ENCODE measurements at places on chromosomes 5 and 9.

GRCh38 chr9:120694559-120694958 is 19.7 kb downstream of the MEGF9 start:
- DNase-seq = no peak

- DNase-seq = no peak
Observed at GRCh38 chr9:12595400-12595799, 97.8 kb upstream of the TYRP1 start.

DNA sequence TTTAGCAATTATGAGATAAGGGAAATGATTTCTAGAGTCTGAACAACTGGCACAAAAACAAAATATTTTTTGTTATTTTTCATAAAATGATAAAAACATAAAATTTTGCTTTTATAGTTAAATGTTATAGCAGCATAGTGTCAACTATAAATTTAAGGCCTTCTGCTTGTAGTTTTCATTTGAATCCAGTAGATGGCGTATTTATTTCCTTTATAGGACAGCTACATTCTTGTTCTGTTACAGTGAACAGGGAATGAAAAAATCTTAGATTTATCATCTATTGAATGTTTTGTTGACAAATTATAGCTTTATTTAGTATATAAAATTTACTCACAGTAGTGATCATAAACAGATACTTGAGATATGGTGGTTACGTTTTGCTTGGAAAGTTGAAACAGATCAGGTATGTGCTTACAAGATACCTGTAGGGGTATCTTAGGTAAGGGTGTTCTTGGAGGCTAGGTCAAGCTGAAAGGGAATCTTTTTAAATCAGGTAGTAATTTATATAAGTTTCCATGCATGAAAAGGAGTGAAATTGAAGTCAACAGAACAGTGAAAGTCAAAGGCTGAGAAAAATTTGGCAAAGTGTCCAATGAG is 239.3 kb upstream of the GRIN3A start:
- DNase-seq = no peak

- DNase-seq = no peak
Observed at GRCh38 chr5:172956228-172956627, 3.0 kb upstream of the RPL26L1 start.

DNA sequence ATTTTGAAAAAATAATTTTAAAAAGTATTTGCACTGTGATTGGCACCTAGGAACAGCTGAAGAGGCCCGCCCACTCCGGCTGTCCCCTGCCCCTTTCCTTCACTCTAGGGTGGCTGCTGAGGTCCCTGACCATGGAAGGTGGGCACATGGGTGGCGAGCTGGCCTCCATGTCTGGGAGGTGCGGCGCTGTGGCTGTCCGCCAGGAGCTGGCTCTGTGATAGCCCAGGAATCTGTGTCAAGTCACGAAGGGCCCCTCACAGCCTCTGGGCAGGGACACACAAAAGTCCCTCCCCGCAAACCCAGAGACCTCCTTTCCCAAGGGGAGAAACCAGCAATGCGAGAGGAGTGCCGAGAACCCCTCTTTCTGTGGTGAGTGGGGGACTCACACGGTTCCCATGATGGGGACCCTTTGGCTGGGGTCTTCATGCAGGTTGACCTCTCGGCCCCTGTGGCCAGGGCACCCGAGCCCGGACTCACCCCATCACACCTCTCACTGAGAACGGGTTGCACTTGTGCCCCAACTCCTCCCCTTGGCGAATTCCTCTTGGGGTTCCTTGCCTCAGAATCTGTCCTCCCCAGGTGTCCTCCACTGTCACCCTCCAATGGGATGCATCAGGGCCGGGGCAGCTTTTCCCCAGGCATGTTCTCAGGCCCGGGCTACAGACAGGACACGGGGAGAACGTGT is 168.0 kb downstream of the GAPVD1 start:
- DNase-seq = no peak

GRCh38 chr5:38935437-38935836 is 89.6 kb downstream of the OSMR start:
- DNase-seq = no peak

- no peak for DNase-seq
Observed at GRCh38 chr5:143886096-143886495, 74.1 kb downstream of the HMHB1 start.

- no peak for DNase-seq
Observed at GRCh38 chr5:180013678-180014077, 57.9 kb downstream of the RNF130 start.

GRCh38 chr5:115857626-115858349 is 16.1 kb downstream of the AP3S1 start:
- no peak for DNase-seq

DNA sequence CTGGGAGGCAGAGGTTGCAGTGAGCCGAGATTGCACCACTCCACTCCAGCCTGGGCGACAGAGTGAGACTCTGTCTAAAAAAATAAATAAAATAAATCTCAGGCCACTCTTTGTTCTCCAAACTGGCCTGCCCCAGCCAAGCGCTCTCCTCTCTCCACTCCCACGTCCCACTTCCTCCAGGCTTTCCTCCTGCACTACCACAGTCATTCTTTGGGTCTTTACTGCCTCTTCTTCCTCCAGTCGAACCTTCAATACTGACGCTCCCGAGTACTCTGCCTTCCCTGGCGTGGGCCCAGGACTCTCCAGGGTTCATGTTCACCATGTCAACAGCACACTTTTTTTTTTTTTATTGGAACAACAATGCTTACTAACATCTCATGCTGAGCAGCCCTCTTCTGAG is 23.9 kb downstream of the RNF130 start:
- DNase-seq = no peak

- no peak for DNase-seq
Observed at GRCh38 chr9:126548312-126548711, 65.4 kb upstream of the LMX1B start.

DNA sequence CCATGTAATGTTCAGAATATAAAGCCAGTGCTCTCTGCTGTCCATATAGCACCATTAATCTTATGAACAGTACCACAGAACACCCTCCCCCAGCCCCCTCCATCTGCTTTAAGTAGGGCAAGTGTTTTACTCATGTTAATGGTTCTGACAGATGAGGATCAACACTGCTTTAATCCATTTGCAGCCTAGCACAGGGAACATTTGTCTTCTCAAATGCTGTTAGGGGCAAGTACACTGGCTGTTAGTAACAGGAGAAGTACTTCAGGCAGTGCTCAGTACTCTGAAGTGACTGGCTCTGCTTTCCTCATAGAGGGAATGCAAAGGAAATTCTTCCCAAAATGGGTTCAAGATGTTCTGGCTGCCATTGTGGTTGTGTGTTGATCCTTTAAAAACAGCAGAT is 202.6 kb downstream of the DCP2 start:
- no peak for DNase-seq

GRCh38 chr5:179792612-179793467 is 946 bp upstream of the LTC4S start:
- DNase-seq = no peak

All from activated CD4-positive, alpha-beta T cell treated with anti-CD3 and anti-CD28 coated beads, Interleukin-2, amount 50 U/mL, for 48 hours (primary cell).